ENCODE measurements at places on chromosomes 3 and 15.

DNA sequence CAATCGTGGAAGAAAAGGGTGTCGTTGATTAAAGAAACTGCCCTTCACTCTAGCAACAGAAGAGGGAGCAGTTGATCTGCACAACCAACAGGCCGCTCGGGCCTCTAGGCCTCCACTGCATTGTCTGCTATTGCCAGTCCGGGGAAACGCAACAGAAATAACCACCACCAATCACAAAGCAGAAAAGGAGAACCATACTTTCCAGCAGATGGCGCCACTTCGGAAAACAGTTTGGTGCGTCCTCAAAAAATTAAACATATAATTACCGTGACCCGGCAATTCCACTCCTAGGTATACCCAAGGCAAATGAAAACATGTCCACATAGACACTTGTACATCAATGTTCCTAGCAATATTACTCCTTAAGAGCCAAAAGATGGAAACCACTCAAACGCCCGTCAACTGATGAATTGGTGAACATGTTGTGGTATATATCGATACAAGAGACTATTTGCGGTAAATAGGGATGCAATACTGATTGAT lies 154.1 kb downstream of the TJP1 start:
- no peak for DNase-seq

DNA sequence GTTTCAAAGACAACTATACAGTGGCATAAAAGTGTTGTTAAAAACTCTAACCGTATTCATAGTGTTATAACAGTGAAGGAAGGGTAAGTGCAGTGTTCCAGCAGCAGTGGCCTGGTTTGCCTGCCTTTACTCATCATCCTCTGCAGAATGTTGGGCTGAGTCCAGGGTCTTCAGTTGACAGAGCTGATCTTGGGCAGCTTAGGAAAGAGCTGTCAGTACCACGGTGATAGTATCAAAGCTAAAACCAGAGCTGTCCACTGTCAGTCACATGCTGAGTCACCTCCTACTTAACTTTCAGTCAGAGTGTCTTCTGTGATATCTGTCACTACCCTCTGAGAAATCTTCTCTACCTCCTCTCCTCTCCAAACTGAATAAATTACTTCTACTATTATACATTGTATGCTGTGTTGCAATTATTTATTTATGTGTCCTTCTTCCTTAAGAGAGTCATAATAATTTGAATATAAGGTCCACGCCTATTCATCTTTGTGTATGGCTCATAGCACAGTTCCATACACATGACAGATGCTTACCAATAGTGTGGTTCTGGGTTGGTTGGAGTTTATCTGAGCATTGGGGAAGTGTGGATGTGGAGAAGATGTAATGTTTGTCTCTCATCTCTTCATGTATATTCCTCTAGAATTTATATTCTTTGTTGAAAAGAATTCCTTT lies 242.1 kb downstream of the ZIC1 start:
- no peak for DNase-seq

DNA sequence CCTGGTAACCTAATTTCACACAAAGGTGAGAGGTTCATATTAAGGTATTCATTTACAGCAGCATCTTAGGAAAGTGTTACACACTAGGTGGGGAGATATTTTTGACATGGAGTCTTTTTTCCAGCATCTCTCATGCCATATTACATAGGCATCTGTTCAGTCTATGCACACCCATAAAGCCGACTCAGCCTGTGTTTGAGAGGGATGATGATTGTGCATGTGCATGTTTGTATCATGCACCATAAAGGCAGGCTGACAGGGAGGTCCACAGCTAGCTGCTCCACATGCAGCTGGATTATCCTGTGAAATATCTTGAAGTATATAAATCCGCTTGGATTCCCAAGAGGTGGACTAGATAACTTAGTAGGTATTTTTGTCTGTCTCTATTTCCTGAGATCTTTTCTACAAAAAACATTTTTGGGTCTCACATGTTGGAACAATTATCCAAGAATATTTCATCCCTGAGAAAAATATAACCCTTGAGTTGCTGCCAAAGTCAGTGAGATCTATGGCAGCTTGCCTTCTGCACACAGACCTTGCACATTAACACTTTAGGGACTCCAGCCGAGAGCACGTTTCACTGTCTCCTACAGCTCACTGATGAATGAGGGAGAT lies 288.4 kb upstream of the DPH6 start:
- DNase-seq: no peak

DNA sequence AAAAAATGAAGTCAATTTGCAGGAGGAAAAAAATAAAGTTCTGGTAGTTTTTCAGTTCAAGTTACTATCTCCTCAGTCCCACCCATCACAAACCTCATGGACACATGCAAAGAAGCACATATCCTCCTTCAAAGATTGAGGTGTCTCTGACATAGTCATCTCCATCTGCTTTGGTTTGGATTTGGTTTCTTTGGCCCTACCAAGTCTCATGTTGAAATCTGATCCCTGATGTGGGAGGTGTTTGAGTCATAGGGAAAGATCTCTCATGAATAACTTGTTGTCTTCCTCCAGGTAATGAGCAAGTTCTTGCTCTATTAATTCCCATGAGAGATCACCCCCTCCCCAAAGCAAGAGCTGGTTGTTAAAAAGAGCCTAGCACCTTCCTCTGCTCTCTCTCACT lies 446.8 kb downstream of the IGSF11 start:
- DNase-seq: no peak

GRCh38 chr15:39695793-39696192 lies 86.8 kb downstream of the FSIP1 start:
- no peak for DNase-seq

GRCh38 chr3:176296066-176296597 lies 901.1 kb downstream of the TBL1XR1 start:
- no peak for DNase-seq

DNA sequence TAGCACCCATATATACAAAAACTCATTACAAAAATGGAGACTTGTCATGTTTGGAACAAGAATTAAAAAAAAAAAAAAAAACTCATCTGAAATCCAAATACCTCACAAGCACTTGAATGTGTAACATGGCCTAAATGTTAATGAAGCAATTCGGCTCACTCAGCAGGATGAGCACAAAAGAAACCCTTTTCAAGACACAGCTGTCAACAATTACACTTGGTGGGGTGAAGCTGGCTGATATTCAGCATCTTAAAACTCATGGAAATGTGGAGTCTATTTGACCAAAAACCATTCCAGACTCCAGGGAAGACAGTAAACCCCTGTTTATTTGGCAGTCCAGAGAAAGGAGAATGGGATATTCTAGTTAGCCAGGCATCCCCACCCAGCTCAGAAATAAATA lies 205.4 kb upstream of the TSC22D2 start:
- no peak for DNase-seq

GRCh38 chr3:172476347-172476746 lies 28.1 kb upstream of the GHSR start:
- DNase-seq: no peak

DNA sequence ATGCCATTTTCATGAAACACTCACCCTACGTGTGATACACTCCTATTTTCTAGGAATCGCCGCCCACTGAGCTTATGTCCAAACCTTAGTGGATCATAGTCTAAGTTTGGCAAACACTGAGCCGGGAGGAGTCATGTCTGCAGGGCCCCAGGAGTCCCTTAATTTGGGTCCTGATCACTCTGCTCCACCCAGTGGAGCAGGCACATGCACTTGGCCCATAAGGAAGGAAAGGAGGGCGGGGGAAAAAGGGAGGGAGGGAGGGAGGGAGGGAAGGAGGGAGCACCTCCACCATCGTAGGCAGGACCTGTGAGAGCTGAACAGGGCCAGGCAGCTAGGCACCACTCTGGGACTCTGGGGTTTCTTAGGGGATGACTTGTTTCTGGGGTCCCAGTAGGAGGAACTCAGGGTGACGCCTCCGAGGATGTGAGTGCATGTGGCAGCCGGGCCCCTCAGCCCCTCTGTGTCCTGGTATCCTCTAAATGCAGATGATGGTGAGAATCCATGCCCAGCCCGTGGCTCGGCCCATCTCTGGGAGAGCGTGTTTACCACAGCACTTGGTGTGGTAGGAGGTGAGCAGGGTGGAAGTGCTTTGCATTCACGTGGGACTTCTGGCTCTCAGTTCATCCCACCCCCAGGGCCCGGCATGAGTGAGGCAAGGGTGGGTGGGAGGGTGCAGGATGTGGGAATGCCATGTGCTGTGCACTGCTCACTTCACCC lies 109.4 kb downstream of the KLF13 start:
- DNase-seq: no peak
